AG10803 (cell line): ENCODE measurements at places on chromosomes 16 and 17.

- no peak for DNase-seq
These were observed 18.1 kb downstream of the UBE2O start for GRCh38 chr17:76434870-76435269.

DNA sequence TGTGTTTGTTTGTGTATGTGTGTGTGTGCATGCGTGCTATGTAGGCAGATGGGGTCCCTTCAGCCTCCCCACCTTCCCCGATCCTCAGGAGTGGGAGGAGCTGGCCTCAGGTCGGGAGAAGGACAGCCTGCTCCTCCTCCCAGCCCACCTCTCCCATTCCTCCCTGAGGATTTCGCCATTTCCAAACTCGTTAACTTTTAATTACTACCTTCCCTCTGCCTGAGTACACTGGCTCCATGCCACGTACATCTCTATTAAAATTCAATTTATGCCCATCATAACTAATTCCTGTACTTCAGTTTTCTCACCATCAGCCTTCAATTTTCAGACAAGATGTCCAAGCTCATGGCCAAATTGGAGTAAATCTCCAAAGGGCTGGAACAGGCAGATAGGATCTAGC lies 148.6 kb downstream of the SDK2 start:
- DNase-seq = no peak

- no peak for DNase-seq
These were observed 2.3 kb downstream of the CCL1 start for GRCh38 chr17:34360601-34361270.

GRCh38 chr16:72666267-72666666 lies 381.7 kb downstream of the ZFHX3 start:
- peak; percentile 11 for DNase-seq

- DNase-seq = no peak
These were observed 22.6 kb upstream of the MLKL start for GRCh38 chr16:74723256-74723655.

GRCh38 chr17:11182430-11182829 lies 58.6 kb upstream of the SHISA6 start:
- no peak for DNase-seq

GRCh38 chr16:24729243-24729950 lies at the start of gene TNRC6A:
Gene TNRC6A (plus strand): TSS chr16:24729651. CDS start chr16:24729842, 191 bp downstream.
- peak; percentile 89 for DNase-seq

DNA sequence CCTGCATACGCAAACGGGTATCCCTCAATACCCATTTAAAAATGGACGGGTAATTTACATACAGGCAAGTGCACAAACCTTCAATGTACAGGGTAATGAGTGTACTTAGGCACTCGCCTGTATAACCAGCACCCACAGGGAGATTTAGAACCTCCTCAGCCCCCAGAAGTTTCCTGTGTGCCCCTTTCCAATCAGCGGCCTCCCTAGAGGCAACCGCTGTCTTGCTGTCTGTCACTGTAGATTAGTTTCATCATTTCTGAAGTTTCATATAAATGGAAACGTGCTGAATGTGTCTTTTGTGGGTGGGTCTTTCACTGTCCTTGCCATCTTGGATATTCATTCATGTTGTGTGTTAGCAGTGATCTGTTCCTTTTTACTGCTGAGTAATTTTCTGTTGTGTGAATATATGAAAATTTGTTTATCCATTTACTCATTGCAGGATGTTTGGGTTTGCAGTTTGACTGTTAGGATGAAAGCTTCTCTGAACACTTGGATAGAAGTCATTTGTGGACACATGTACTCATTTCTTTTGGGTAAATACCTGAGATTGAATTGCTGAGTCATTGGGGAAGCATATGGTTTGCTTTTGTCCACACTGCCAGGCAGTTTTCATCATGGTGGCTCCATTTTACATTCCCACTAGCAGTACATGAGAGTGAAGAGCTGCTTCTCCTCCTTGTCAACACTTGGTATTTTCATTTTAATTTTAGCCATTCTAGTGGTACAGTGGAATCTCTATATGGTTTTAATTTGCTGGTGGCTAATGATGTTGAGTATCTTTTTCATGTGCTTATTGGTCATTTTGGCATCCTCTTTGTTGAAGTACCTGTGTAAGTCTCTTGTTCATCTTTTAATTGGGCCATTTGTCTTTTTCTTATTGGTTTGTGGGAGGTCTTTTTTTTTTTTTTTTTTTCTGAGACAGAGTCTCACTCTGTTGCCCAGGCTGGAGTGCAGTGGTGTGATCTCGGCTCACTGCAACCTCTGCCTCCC lies 2.1 kb upstream of the ADCY7 start:
- peak; percentile 66 for DNase-seq

GRCh38 chr16:505479-506245 lies 21.9 kb upstream of the CAPN15 start:
- no peak for DNase-seq

- no peak for DNase-seq
These were observed 29.1 kb upstream of the PHOSPHO1 start for GRCh38 chr17:49259663-49260010.

- peak; percentile 22 for DNase-seq
These were observed 44.4 kb downstream of the EEF2K start for GRCh38 chr16:22250522-22250921.

GRCh38 chr17:50710025-50710424 lies 2.3 kb upstream of the ANKRD40 start:
- DNase-seq = no peak

GRCh38 chr16:89361751-89362539 lies 128.4 kb downstream of the ANKRD11 start:
- DNase-seq = no peak

DNA sequence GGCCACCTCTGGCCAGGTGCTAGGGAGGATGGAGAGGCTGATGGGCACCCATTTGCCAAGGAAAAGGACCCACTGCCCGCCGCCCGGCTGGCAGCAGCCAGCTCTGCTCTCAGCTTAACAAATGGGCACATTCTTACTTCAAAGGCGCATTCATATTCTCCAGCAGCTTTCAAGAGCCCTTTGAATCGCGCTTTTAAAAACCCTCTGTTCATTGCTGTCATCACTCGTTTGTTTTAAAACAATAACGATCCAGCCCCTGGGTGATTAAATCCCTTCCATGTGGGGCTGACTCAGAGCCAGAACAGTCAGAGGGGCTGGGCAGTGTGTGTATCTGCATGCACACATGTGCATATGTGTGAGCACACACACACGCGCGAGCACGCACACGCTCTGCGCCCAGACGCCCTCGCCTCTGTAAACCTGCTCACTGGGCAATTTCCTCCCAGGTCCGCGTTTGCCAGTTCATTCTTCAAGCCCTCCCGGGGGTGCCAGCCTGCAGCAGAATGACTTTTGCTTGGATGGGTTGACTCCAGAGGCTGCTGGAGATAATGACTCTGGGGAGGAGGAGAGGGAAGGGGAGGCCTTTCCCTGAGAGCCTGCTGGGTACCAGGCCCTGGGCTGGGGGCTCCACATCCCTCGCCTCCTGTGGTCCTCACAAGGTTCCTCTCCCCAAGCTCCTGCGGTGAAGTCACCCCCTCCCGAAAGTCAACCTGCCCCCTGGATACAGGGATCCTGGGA lies 133.1 kb downstream of the SDK2 start:
- DNase-seq = no peak

DNA sequence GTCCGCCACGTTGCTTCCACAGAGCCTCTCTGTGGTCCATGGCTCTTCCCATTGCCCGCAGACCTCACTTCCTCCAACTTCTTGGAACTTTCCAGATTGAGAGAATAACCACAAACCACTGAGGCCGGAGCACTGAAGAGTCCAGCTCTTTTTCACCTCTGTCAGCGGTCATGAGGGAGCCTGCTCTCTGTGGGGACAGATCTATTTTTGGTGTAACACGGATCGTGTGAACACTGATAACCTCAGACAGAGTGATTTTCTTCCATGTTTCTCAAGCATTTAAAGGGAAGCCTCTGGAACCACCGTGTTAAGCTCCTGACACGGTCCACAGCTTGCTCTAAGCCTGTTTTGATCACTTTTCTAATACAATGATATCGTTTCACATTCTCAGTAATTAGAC lies 49.7 kb downstream of the NTN1 start:
- DNase-seq = no peak

- peak; percentile 59 for DNase-seq
These were observed 333 bp upstream of the NOG start for GRCh38 chr17:56593086-56593645.

DNA sequence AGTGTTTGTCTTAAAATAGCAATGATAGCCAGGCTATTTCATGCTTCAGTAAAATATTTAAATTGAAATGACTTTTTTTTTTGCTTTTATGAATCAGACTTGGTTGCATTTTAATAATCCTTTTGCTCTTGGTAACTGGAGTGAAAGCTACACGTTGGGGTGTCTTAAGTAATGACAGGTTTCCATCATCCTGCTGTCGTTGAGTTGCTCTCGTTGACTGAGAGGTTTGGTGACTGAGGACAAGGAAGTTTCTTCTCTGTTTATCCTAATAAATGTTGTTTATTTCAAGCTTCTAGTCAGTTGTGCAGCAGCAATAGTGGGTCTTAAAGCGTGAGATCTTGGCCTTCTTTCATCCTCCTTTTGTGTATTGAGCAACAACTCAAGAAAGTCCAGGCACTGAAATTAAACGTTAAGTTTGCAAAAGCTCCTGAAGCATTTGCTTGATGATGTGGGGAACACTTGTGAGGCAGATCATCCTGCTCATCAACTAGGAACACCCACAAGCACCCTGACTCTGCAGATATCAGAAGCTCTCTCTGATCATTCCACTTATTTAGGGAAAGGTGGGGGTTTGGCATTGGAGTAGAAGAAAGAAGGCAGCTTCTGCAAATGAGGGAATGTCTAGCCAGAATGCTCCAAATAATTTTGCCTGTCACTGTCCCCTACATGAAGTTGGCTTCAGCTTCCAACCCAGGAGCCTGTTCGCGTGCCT lies 179.1 kb downstream of the RBFOX1 start:
- no peak for DNase-seq

- no peak for DNase-seq
These were observed 370.0 kb downstream of the HS3ST3B1 start for GRCh38 chr17:14670861-14671260.

GRCh38 chr17:42354956-42355843 lies 33.0 kb downstream of the STAT3 start:
- peak; percentile 91 for DNase-seq

DNA sequence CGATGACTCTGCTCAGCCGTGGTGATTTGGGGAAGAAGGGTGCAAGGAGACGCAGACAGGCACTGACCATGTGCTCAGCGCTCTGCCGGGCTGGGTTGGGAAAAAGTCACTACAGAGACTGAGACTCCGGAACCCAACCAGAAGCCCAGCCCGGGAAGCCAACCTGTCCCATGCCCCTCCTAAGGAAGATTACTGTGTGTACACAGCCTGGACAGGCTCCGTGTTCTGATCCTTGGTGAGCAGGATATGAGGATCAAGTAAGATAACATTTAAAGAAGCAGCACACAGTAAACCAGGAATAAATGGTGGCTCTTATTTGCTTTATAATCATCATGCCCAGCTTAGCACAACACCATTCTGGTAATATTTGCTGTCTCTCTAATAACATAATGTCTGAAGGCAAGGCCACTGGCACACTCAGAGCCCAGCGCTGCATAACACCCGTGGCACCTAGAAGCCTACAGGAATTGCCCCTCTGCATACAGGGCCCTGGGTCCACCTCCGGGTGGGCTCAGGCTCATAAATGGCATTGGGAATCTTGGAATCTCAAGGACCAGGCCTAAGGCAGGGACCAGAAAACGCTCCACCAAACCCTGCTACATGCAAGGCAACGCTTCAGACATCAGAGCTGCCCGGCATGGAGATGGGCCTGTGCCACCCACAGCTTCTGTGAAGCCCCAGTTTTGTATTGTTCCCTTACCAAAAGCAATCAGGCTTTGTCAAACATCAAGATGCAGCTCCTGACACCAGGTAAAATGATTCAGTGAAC lies 113.5 kb downstream of the DYNLRB2 start:
- DNase-seq = no peak

DNA sequence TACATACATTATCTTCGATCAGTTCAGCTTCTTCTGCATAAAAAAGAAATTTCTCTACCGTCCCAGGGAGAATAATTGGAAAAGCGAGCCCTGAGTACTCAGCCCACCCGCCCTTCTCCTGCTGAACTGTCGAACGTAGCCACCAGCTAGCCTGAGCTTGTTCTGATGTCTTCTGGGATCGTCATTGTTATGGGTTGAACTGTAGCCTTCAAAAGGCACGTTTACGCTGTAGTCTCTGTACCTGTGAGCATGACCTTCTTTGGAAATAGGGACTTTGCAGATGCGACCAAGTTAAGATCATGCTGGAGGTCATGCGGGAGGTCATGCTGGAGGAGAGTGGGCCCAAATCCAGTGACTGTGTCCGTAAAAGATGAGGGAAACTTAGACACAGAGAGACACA lies 86.2 kb downstream of the CMIP start:
- DNase-seq = no peak

DNA sequence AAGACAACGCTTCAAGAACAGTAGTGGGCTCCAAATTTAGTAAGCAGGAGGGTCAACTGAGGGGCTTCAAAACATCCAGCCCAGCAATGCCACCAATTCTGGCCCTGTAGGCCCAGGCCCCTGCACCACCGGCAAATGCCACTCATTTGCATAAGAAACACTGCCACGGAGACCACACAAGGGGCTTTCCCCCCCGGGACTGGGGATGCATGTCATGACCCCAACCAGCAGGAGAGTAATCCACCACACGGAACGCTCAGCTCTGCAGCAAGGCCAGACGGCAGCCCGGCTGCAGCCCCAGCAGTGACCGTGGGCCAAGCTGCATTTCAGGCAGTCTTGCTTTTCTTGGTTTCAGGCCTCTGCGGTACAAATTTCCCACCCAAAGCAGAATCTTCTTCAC lies 14.1 kb downstream of the TMEM11 start:
- DNase-seq = no peak

GRCh38 chr16:803754-804080 lies 3.2 kb upstream of the GNG13 start:
- DNase-seq = no peak

- DNase-seq = no peak
These were observed 79.1 kb downstream of the KSR1 start for GRCh38 chr17:27535178-27535928.

- no peak for DNase-seq
These were observed 275.6 kb upstream of the ELAC2 start for GRCh38 chr17:13293421-13293820.

GRCh38 chr16:84284154-84284722 lies 10.4 kb upstream of the WFDC1 start:
- DNase-seq = peak; percentile 48
